CD4-positive, alpha-beta T cell treated with Interleukin-10 for 1 hour (primary cell): ENCODE measurements at places on chromosomes 1 and 21.

GRCh38 chr21:41217671-41218385, 49.9 kb downstream of the BACE2 start:
- no peak for DNase-seq

DNA sequence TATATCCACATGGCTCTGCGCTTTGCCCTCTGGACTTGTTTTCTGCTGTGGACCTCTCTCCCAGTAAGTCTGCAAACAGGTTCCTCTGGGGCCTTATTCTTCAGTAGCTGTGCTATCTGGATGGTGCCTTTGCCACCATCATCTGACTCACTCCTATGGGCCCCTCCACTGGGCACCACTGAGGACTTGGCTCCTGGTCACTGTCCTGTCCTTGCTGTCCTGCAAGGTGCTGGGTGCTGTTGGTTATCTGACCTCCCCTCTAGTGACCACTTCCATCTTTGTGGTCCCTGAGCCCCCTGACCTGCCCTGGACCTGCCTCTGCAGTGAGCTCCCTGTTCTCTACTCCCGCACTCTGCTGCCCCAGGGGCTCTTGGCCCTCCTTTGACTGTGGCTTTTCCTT, 6.7 kb downstream of the CNIH3 start:
- no peak for DNase-seq

DNA sequence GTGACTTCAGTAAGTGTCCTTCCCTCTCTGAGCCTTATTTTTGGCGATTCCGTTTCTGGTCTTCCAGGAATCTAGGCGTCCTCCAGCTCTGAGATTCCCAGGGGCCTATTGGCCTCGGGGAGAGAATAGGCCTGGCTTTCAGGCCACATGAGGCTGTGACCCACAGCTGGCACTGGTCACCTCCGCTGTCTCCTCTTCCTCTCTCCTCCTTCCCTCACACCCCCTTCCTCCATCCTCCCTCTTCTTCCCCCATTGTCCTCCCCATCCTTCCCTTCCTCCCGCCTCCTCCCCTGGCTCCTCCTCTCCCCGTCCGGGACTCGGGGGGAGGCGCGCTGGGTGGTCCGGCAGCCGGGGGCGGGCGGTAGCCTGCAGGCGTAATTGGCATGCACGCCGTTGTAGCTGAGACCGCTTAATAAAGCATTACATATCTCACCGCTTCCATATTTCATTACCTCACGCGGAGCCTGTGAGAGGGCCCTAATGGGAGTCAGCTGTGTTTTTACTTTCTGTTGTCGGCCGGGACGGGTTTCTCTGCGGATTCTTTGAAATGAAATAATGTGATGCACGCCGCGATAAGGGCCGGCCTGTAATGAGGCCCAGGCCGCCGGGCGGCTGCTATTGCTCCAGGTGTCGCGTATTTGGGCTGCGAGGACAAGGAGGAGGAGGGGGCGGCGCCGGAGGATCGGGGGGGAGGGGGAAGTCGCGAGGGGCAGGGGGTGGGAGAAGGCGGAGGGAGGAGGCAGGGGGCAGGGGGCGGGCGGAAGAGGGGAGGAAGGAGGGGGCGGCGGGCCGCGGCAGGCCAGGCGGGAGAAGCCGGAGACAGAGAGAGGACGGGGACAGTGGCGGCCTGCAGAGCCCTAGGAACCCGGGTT, 95.3 kb downstream of the FOXD2 start:
- no peak for DNase-seq

- peak; percentile 28 for DNase-seq
These were observed 7.8 kb downstream of the UBIAD1 start for GRCh38 chr1:11280719-11281376.

DNA sequence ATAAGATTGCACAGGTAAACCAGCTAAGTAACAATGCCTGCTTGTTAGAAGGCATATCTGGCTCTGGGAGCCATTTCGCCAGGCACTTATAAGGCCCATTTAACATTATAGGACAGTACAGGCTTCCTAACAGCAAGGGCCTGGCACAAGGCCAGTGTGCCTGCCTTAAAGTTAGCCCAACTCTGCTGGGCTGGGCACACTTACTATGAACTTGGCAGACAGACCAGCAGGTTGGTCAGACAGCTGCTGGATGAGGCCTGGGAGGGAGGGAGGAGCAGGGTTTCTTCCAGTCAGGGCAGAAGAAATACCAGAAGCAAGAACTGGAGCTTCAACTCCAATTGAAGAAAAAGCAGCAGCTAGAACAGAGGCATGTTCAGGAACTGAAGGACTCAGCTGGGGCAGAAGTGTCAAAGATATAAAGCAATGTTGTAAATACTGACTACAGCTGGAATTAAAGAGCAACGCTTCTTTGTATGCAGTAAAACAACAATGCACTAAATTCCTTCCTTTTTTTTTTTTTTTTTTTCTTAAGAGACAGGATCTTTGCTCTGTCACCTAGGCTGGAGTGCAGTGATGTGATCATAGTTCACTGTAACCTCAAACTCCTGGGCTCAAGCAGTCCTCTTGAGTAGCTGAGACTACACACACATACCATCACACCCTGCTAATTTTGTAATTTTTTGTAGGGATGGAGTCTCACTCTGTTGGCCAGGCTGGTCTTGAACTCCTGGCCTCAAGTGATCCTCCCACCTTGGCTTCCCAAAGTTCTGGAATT, 4.9 kb downstream of the CACHD1 start:
- no peak for DNase-seq

GRCh38 chr1:212491454-212491853, 58.7 kb downstream of the NENF start:
- DNase-seq = no peak

DNA sequence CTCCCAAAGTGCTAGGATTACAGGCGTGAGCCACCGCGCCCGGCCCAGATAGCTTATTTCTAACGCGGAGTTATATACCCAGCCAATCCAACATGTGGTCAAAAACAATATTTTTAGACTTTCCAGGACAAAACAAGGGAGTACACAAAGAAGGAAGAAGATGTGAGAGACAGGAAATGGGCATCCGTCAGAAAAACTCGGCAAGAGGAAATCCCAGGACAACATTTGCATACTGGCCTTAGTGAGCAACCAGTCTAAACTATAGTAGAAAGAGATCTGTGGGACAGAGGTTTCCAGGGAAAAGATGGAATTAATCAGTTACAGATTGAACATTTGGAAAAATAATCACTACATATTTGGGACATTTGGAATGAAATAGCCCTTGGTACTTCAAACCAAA, 11.4 kb downstream of the ARMH1 start:
- DNase-seq = no peak

DNA sequence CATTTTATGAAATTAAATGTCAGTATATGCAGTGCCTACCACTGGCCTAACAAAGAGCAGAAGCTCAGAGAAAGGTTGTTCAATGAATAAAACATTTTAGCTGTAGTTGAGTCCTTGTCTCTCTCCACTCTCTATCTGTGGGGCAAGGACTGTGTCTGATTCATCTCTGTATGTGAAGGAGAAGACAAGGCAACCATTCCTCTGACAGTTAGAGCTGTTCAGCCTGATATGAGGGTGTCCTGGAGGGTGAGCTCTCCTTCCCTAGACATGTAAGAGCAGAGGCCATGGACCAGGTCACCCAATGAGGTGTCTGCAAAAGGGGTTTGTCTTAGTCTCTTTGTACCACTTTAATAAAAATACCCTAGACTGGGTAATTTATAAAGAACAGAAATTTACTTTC, 4.5 kb upstream of the PDZK1IP1 start:
- DNase-seq = no peak

DNA sequence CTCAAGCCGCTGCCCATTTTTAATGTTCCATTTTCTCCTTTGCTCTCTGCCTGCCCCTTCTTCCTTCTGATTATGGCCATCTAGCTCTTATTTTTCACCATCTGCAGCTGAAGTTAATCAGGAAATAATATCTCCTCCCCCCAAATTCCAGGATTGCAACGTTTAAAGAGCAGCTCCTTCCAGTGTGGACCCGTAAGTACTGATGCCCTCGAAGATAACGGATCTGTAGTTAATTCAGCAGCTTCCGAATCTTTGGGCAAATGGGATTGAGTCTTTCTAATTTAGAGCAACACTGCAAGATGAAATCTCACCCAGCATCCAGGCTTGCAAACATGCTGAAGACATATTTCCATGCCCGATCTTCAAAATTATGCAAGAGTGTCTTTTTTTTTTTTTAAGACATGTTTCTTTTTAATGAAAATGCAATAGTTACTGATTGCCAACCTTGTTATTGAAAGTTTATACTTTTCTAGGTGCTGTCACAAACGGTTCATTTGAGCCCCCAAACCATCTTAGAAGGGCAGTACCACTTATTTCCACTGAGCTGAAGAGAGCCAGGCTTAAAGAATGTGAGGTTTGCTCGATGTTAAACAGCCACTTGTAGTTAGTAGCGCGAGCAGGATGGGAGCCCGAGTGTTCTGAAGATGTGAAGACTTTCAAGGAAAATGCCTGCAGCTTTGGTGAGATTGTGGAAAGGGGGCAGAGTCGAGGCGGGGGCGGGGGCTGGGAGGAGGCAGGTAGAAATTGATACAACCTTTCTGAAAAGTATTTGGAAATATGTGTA, 10.9 kb upstream of the RCAN3 start:
- no peak for DNase-seq

DNA sequence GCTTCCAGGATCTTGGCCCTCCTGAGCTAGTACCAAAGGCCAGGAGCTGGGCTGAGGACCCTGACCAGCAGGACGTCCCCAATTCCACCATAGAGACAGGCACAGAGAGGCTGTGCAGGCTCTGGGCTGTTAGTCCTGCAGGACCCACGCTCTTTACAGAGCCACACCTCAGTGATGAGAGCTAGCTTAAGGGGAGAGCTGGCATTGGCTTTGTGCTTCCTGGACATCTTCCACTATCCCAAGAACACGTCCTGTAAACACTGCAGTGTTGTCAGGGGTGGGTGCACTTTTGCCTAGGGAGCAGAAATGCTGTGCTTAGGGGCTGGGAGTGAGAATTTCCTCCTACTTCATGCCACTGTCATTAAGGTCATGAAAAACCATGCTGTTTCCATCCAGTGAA, 91.7 kb upstream of the EDN2 start:
- no peak for DNase-seq

DNA sequence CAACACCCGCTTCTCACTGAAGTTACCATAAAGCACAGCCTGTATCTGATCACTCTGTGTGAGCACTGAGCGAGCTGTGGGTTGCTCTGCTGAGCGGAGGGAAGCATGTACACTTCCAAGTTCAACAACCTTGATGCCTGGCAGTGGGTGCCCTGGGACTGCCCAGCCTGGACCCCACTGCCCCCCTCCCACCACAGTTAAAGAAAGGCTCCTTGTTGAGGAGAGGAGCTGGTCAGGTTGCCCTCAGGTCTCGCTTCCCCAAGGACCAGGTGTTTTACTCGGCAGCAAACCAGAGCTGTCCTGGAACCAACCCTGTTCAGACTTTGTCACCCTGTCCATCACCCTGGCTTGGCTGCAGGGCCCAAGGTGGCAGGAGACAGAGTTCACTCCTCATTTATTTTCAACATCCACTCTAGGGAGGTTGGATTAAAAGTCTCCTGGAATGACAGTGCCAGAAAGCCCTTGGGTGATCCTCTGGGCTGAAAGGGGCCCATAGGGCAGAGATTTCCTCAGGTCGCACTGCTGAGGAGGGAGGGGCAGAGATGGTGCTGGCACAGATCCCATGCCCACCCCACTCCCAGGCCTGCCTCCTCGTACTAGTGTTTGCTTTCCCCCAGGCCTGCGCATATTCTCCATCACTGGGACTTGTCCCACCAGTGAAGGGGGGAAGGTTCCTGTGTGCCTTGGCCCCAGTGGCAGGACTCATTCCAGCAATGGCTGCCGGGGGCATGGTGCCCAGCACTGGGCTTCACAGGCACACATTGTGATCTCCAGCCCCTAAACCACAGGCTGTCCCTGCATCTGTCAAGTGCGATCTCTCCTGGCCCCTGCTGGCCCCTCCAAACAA, 101.7 kb downstream of the TRABD2B start:
- no peak for DNase-seq

DNA sequence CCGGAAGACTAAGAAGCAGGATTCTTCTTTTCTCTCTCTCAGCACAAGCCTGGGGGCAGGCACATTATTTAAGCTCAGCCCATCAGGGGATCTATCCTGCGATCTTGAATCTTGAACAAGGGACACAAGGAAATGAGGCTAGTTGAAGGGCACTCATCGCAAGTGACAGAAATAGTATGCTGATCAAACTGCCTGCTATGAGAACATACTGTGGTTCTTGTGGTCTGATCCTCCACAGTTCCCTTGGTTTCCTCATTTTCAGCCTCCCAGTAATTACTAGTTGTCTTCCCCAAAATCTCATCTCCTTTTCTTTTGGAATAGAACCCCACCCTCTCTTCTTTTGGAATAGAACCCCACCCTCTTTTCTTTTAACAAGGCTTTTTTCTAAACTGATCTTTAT, 6.5 kb downstream of the ANKRD45 start:
- DNase-seq = no peak

DNA sequence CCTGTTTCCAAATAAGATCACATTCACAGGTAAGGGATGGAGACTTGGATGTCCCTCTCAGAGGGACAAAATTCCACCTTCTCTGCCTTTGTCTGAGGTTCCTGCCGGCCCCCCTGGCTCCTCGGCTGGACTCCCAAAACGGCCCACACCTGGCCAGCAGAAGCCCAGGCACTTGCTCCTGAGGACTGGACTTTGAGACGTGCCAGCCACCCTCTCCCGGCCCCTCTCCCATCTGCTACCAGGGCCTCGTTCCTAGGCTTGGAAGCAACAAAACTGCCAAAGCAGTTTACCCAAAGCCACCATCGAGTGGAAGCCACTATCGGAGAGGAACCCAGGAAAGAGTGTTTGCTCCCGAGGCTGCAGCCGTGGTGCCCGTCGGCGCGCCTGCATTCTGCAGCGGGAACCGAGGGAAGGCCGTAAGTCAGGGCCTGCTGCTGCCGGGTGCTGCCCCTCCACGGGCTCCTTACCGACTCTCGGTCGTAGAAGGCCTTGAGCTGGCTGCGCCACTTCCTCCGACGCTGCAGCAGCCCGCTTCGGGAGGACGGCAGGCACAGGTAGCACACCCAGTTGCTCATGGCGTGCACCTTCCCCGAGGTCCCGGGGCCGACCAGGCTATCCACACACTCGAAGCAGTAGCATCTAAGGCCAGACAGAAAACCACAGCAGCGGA, 3.5 kb downstream of the DNMT3L start:
- DNase-seq = no peak

GRCh38 chr1:217721692-217722091, 90.5 kb downstream of the SPATA17 start:
- DNase-seq = no peak

DNA sequence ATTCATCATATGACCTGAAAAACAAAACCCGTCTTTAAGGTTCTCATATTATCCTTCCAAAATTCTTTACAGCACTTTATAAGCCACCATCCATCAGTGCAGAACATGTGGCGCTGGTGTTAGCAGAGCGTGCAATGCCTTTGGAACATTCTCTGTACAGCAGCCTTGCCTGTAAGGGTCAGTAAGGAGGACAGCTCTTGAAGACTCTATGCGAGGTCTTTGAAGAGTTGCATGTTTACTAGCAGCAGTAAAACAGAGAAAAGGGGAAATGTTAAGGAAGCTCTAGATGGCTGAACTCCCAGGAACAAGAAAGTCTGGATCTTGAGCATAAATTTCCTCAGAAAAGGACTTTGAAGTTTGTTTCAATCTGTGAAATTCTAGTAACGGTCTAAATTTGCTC, 365.6 kb downstream of the DUSP10 start:
- no peak for DNase-seq
